ENCODE measurements at places on chromosomes 7 and 10.

GRCh38 chr7:131112431-131112830, 215.2 kb upstream of the MKLN1 start:
- no peak for DNase-seq

DNA sequence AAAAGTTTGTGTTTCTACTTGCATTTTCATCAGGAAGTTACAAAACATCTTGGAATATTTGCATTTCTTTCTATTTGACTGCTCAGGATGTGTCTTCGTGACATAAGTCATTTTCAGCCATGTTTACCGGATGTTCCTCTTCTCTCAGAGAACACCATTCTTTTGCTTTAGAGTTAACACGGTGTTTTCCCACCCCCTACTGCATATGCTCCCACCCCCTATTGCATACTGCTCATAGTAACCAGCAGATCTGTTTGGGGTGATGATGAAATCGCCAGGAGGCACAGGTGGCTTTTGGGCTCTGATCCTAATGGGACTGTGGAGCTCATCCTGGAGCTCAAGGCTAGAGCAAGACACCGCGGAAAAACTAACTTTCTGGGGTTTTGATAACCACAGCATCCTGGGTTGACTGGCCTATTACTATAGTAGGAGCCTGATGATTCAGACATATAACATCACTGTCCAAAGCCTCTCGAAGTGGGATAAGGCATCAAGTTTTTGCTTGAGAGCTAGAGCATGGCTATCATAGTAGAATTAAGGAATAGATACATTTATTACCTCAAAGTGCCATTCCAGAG, 65.1 kb upstream of the BET1 start:
- DNase-seq, result no peak

GRCh38 chr7:73885975-73886798, 25.2 kb downstream of the TMEM270 start:
- DNase-seq, result no peak

DNA sequence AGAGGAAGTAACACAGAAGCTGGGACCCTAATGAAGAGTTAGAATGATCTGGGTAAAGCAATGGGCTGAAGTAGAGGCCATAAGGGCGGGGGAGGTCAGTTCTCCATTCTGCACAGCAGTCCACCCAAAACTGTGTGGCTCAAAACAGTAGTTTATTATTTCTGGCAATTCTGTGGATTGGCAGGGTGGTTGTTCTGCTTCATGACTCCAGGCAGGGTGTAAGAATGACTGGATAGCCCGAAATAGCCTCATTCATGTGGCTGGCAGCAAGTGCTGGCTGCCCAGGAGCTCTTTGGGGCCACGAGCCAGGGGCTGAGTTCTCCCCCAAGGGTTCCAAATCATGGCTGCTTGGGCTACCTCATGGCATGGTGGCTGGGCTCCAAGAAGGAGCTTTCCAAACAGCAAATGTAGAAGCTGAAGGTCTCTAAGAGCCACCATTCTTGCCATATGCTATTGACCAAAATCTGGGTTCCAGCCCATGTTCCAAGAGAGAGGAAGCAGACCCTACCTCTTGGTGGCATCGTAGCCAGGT, 315.1 kb upstream of the C7orf33 start:
- DNase-seq, result no peak

- DNase-seq, result no peak
Observed at GRCh38 chr7:72754312-72754711, 73.7 kb downstream of the TYW1B start.

GRCh38 chr7:8761731-8762130, 328.3 kb downstream of the NXPH1 start:
- no peak for DNase-seq

DNA sequence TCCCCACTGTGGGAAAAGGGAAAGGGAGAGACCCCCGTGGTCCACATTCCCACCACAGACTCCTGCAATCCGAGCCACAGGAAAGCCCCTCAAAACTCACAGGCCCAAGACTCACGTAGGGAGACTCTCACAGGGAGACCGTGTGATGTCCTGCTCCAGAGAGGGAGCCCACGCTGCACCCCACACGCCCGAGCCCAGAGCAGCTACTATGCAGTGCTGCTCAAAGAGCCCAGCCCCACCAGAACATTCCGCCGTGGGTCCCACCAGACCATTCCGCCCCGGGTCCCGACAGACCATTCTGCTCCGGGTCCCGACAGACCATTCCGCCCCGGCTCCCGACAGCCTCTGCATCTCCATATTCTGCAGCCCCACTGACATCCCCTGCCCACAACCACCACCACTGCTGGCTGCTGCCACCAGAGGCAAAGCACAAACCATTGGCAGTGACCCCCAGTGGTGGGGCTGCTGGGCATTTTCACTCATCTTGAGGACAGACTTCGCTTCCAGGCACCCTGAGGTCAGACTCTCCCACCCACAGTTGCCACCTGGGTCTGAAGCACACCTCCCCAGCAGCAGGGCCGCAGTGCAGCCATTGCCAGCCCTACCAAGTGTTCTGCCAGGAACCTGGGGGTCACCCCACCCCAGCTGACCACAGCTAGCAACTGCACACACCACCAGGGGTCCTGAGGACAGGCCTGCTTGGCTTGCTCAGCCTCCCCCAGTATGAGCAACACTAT, 625.4 kb upstream of the FOXK1 start:
- DNase-seq, result no peak

DNA sequence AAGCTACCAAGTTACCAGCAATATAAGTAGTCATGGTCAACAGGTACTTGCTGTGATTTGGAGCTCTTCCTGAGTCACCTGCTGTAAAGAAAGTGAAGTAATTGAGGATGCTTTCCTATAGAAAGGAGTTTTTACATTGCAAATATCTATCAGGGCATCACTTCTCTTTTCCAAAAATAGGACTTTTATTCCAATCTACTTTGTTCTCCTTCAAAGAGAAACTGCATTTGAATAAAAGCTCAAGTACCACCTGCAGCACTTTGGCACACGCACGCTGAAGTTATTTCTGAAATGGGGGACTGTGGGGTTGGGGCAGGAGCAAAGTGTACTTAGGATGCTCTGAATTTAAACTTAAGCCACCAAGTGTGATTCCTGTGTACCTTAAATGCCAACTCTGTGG, 81.8 kb upstream of the PRKAR2B start:
- DNase-seq, result no peak

- DNase-seq, result no peak
Observed at GRCh38 chr10:102802920-102803534, 34.2 kb downstream of the CYP17A1 start.

DNA sequence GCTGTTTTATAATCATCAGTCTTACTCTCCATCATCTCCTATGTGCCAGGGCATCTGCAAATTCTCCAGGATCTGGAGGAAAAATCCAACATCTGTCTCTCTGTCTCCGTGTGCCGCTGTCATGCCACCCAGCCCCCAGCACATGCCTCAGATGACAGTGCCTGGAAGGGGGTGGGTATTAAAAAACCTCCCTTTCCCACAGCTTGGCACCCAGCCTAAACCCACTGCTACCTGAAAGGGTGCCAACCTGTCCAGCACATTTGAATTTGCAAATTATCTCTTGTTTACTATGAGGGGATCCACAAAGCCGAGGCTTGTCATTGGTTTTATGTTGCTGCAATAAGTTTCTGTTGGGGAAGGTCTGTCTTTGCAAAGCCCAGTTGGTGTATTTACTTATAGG, 73.1 kb downstream of the EMX2 start:
- DNase-seq, result no peak

DNA sequence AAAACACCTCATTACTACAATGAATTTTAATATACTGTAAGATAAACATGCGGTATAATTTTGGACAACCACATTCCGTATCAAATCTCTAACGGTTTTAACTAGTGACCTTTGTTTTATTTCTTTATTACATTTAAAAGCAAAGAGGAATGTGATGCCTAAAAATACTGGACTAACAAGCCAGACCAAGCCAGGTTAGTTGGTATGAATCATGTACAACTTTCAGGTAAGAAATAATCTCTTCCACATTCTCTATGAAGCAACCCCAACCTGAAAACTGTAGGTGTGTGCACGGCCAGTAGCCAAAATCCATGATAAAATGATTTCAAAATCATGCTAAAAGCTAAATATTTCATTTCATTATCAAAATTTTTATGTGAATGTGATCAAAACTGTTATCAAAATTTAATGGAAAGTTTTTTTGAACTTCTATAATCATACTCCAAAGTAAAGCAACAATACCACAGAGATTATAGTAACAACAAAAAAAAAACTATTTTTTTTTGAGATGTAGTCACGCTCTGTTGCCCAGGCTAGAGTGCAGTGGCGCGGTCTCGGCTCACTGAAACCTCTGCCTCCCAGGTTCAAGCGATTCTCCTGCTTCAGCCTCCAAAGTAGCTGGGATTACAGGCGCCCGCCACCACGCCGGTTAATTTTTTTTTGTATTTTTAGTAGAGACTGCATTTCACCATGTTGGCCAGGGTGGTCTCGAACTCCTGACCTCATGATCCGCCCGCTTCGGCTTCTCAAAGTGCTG, 127.2 kb downstream of the NRBF2 start:
- no peak for DNase-seq

DNA sequence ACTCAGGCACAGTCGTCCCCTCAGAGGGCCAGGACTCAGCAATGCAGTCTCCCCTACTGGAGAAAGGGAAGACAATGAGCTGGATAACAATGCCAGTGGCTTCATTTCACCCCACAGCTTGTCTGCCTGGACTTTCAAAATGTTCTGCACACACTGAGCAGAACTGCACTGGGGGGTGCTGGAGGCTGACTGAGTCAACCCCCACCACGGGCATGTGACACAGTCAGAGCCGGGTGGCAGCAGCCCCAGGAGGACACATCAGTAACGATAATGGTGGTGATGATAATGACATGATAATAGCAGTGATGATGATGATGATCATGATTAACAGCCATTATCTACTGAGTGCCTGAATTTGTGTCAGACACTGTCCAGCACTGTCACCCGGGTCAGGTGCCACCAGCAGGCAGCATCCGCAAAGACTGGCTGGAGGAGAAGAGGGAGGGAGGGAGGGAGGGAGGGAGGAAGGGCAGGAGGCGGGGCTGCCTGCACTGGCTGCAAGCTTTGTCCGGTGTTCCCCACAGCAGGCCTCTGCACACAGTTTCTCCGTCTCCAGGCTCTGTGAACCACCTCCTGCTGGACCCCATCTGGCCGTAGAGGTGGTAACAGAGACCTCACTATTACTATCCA, 67.4 kb downstream of the PLXNA4 start:
- DNase-seq, result no peak

- no peak for DNase-seq
Observed at GRCh38 chr7:91683823-91684222, 196.7 kb downstream of the MTERF1 start.

- no peak for DNase-seq
Observed at GRCh38 chr10:46025406-46025805, 5.0 kb downstream of the NCOA4 start.

- no peak for DNase-seq
Observed at GRCh38 chr10:103713676-103714075, 141.7 kb downstream of the SH3PXD2A start.
